ENCODE measurements at places on chromosomes 3 and 15.

- no peak for DNase-seq
These were observed 14.2 kb upstream of the PLXNA1 start for GRCh38 chr3:126968391-126969390.

DNA sequence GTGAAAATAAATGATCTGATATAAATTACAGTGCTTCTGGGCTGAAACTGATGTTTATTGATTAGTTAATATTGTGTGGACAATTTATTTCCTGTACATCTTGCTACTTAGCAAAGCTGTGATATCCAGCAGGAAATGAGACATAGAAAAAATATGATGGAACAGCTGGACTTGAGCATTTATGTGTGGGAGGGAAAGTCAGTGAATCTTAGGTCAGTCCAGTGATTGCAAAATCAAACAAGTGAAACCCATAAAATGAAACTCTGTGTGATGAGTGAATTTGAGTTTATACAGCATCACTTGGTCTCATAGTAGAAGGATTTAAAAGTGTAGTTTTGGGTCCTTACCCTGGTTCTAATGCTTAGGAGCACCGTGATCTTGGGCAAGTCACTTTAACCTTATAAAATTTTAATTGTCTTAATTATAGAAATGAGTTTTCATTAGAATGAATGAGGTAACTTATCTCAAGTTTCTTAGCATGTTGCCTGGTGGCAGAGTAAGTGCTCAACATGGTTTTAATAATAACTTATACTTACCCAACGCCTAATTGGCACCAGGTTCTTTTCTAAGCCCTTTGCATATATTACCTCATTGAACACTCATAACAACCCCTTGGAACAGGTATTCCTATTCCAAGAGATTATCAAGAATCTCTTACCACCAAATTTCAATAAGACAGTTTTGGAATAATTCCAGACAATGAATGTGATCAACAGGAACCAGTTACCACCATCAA, 194.6 kb downstream of the ADAMTSL3 start:
- no peak for DNase-seq

GRCh38 chr3:23421811-23422516, 218.8 kb downstream of the UBE2E2 start:
- no peak for DNase-seq

- no peak for DNase-seq
These were observed 77.4 kb upstream of the SEC13 start for GRCh38 chr3:10398341-10398740.

- DNase-seq, result no peak
These were observed 300.2 kb downstream of the OTOL1 start for GRCh38 chr3:161796780-161797179.

GRCh38 chr3:39126532-39127071, 19.1 kb downstream of the TTC21A start:
- DNase-seq, result no peak

- no peak for DNase-seq
These were observed 374.1 kb downstream of the FHIT start for GRCh38 chr3:60877188-60877587.

GRCh38 chr3:46662771-46663551, 30.5 kb downstream of the ALS2CL start:
- no peak for DNase-seq

DNA sequence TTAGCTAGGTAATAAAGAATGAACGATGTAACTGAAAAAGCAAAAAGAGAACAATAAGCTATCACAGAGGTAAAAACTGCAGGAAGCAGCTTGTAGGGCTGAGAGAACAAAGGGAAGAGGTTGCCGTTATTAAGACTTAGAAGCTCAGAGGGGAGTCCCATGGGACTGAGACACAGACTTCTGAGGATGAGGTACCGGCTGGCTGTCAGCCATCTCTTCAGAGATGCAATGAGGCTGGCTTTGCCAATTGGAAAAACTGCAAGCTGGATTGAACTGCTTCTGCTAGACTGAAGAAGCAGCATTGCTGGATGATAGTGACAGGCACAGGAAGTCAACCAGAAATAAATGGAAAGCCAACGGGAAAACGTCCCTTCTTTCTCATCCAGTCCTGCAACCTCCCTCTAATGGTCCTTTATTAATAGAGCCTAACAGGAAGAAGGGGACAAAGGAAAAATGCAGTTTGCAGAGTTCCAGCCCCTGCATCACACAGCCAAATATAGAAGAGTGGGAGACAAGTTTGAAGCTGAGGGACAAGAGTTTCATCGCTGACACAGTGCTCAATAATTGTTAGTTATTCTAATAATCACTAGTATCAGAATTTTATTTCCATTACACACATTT, 21.1 kb upstream of the KLHL6 start:
- no peak for DNase-seq

DNA sequence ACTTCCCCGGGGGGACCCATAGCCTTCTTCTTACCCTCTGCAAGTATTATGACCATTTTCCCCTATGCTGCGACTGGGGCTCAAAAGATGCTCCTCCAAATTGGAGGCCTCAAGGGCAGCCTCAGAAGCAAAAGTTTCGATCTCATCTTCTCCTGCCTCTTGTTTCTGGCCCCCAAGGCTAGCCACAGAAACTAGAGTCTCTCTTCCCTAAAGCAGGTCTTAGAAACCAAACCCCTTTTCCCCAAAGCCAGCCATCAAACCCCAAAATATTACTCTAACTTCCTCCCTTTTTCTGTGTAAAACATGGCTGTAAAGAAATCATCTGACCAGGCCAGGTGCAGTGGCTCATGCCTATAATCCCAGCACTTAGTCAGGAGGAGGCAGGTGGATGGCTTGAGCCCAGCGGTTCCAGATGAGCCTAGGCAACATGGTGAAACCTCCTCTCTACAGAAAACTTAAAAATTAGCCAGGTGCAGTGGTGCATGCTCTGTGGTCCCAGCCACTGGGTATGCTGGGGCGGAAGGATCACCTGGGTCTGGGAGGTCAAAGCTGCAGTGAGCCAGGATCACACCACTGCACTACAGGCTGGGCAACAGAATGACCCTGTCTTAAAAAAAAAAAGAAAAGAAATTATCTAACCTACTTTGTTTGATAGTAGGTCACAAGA, 36.7 kb upstream of the MFGE8 start:
- no peak for DNase-seq

All from stimulated activated CD4-positive, alpha-beta T cell treated with anti-CD3 and anti-CD28 coated beads, Interleukin-1b, Interleukin-23, amount 100 ng/mL, for 1 hour (primary cell).